ENCODE measurements at places on chromosomes 2 and 18.

- DNase-seq = no peak
Measured at GRCh38 chr2:152028182-152028862, 70.5 kb downstream of the CACNB4 start.

GRCh38 chr2:25290811-25291495 lies 50.8 kb downstream of the DNMT3A start:
- DNase-seq = no peak

DNA sequence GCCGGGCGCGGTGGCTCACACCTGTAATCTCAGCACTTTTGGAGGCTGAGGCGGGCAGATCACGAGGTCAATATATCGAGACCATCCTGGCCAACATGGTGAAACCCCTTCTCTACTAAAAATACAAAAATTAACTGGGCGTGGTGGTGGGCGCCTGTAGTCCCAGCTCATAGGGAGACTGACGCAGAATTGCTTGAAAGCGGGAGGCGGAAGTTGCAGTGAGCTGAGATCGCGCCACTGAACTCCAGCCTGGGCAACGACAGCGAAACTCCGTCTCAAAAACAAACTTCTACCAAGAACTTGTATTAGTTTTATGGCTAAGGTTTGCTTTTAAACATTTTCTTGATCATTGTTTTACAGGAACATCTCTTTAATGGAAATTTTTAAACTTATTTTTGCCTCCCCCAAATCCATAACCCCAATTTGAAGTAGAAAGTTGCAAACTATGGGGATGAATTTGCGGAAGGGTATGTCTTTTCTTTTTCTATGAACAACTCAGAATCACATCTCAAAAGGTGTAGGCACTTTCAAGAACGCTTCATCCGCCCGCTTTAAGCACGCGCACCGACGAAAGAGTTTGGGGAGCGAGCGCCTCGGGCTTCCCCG lies 46.8 kb upstream of the PTMA start:
- DNase-seq = no peak

GRCh38 chr2:111900859-111901258 lies 2.5 kb downstream of the MERTK start:
- DNase-seq = peak; percentile 43

DNA sequence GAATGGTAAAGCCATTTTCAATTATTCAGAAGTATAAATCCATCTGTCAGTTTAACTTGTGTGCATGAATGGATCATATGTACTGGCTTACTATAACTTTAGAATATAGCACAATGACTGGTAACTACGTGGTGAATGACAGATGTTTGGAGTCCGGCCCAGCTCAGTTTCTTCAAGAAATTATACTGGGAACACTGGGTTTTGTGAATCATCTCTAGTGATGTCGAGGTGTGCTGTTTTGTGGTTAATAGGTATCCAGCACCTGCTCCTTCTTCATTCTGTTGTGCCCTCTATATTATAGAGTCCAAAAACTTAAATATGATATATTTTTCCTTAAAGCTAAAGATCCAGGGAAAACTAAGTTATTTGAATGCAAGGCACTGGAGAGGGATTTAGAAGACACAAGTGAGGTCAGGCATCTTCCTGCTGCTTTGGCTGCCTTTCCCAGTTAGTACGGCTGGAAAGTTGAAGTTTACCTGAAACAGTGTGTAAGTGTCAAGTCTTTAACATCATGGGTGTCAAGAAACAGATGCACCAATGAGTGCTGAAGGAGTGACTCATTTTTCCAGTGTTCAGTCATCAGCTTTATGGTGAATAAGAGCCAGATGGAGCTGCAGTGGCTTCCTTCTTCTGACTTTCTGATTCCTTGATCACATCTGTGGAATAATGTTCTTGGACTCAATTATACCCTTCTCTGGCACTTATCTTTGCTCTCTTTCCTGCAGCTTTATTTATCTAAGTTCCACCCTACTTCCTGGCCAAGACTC lies 1079.5 kb upstream of the CELF4 start:
- DNase-seq = no peak

DNA sequence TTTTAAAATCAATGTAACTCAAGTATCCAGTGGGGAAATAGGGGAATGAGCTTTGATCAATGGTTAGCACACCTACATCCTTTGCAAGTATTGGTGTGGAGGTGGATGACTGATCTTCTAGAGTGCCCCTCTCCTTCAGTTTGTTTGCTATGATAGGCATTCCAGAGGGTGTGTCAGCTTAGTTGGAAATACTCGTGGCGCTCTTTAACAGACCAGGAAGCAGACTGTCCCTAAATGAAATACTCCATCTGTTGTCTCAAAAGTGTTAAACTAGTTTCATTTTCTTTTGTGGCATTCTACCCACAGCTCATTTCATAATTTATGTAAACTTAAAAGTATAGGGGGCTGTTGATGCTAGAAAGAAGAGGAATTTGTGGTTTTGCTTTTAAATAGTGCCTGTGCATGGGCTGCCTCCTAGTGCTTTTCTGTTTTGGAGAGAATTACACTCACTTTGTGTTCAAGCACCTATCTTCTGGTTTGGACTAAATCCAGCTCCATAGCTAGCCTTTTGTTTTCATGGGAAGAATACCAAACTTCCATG lies 66.2 kb downstream of the STAT1 start:
- no peak for DNase-seq

GRCh38 chr2:7887441-7887840 lies 794.4 kb upstream of the ID2 start:
- DNase-seq = peak; percentile 37

DNA sequence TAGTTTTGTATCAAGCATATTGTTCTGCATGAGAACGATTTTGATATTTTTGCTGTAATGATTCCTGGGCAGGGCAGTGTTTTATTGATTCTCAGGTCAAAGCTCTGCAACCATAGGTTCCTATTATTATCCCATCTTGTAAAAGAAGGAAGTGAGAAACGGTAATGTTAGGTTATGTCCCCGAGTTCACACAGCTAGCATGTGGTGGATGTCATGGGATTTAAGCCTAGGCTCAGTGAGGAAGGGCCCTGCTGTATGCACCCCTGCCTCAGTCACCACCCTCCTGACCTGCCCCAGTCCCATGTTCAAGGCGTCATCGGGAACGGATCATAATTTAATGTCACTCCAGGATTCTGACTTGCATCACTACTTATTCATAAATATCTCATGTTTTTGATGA lies 10.7 kb downstream of the ACP1 start:
- no peak for DNase-seq

DNA sequence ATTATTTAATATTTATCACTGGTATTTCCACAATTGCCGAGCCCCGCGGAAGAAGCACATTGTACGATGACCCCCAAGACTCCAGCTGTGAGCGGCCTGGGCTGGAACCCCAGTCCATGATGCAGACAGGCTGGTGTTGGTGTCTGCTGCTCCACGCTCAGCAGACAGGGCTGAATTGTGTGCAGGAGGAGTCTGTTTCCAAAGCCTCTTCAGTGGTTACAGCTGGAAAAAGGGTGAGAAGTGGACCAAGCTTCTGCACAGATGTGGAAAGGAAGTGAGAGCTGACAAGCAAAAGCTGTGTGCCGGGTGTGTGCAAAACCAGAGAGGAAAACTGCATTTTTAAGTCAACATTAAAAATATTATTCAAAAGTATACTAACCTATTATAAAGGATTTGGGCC lies 500.4 kb downstream of the GALR1 start:
- DNase-seq = no peak

DNA sequence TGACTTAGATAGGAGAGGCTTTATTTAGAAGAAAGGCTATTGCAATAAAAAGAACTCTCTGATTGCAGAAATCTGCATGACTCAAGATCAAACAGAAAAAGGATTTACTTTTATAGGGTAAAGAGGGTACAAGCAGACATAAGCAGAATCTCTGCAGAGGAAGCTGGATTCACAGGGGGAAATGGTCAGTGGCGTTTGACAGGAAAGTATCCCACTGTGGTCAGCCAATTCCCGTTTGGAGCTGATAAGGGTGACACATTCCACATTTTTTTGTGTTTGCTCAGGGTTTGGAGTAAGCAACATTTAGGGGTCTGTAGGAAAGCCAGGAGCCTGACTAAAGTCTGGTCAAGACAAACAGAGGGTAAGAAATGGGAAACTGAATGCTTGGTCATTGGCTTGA lies 23.9 kb upstream of the SCYGR5 start:
- DNase-seq = no peak

- no peak for DNase-seq
Measured at GRCh38 chr18:39555496-39555895, 1989.9 kb upstream of the CELF4 start.

GRCh38 chr18:12906119-12906518 lies 22.1 kb upstream of the PTPN2 start:
- no peak for DNase-seq

- DNase-seq = no peak
Measured at GRCh38 chr18:53139746-53140500, 799.9 kb downstream of the DCC start.

All from retina (tissue), 1 donor.